Calu3 (cell line): ENCODE measurements at places on chromosomes 3 and 15.
A peak's percentile ranks its signal among the peaks of the same experiment; 100 is the strongest.

GRCh38 chr3:42652611-42653302 lies 740 bp upstream of the ZBTB47 start:
- H3K27ac ChIP-seq, result peak overlapping the region; percentile 60
- no peaks in the 10 kb centered on the region for H3K27me3 ChIP-seq
- peak overlapping the region; percentile 71 for H3K4me3 ChIP-seq
- peaks cover 15% of the 10 kb centered on the region for H3K36me3 ChIP-seq

- H3K4me3 ChIP-seq, result no peak overlapping the region
- H3K36me3 ChIP-seq, result peaks cover 3% of the 10 kb centered on the region
- H3K27me3 ChIP-seq, result no peaks in the 10 kb centered on the region
- no peaks in the 10 kb centered on the region for H3K4me1 ChIP-seq
- no peak overlapping the region for H3K27ac ChIP-seq
Observed at GRCh38 chr3:51687431-51688205, 16.6 kb downstream of the TEX264 start.

DNA sequence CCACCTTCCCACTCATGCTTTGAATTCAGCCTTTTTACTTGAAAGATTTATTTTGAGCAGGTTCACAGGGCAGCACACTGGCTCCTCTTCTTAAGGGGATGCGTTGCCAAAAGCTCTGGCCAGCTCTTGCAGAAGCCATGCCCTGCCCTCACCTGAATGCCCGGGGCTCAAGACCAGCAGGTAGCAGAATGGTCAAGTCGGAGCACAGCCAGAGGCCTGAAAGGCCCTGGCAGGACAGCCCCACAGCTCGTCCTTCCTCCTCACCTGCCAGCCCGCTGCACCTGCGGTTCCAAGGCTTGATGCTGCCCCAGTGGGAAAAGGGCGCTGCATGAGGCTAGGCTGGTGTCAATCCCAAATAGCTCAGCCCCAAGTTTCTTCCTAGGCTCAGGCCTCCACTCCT lies 13.1 kb downstream of the CA12 start:
- H3K4me1 ChIP-seq, result peaks cover 53% of the 10 kb centered on the region
- H3K4me3 ChIP-seq, result no peak overlapping the region
- no peak for DNase-seq
- H3K27ac ChIP-seq, result peak overlapping the region; percentile 93
- H3K36me3 ChIP-seq, result peaks cover 16% of the 10 kb centered on the region

DNA sequence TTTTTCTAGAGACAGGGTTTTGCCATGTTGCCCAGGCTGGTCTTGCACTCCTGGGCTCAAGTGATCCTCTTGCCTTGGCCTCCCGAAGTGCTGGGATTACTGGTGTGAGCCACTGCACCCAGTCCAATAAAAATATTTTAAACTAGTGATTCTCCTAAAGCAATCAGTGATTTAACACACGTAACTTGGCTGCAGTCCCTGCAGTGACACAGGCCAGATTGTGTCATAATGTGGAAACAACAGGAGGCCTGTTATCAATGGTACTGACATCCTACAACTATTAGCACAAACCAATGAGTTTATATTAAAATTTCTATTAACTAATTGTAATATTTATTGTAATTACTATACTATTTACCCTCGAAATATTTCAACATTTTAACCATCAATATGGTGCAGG lies 1.6 kb upstream of the SEC61A1 start:
- no peak overlapping the region for H3K4me3 ChIP-seq
- peaks cover 48% of the 10 kb centered on the region for H3K36me3 ChIP-seq
- no peak overlapping the region for H3K27ac ChIP-seq
- H3K4me1 ChIP-seq, result peaks cover 40% of the 10 kb centered on the region
- peaks cover 21% of the 10 kb centered on the region for H3K27me3 ChIP-seq

DNA sequence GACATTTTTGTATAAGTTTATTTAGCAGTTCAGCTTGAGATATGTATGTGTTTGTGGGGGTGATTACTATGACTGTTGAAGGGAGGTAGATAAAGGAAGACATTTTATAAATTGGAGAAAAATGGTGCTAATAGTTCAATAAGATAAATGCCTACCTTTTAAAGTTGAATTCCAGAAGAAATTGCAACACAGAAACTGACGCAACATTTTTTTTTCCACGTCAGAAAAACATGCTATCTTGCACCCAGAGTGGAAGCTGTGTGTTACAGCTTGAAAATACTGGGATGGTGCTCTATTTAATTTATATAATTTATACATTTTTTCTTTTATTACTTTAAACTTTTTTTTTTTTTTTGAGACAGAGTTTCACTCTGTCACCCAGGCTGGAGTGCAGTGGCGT lies 171.7 kb downstream of the WNT5A start:
- H3K4me3 ChIP-seq, result no peak overlapping the region
- no peaks in the 10 kb centered on the region for H3K36me3 ChIP-seq
- H3K27me3 ChIP-seq, result no peaks in the 10 kb centered on the region
- no peak overlapping the region for H3K27ac ChIP-seq
- DNase-seq, result no peak
- no peaks in the 10 kb centered on the region for H3K4me1 ChIP-seq

DNA sequence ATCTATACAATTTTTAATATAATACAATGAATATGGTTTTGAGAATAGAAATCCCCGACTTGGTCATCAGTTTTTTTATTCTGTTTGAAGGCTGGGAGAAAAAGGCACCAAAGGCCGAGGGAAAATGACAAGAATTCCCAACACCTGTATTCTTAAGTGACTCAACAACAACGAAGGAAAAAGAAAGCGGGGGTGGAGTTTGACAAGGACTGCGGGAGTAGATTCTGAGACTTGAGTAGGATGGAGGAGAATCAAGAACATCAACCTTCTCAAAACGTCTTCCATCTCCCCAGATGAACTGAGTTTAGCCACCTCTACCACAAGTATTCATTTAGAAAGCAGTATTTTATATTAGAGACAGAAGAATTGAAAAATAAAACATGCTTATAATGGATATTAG lies 107.2 kb downstream of the IGSF11 start:
- H3K27me3 ChIP-seq, result no peaks in the 10 kb centered on the region
- DNase-seq, result no peak
- no peaks in the 10 kb centered on the region for H3K4me1 ChIP-seq
- no peak overlapping the region for H3K4me3 ChIP-seq
- H3K36me3 ChIP-seq, result no peaks in the 10 kb centered on the region
- no peak overlapping the region for H3K27ac ChIP-seq

DNA sequence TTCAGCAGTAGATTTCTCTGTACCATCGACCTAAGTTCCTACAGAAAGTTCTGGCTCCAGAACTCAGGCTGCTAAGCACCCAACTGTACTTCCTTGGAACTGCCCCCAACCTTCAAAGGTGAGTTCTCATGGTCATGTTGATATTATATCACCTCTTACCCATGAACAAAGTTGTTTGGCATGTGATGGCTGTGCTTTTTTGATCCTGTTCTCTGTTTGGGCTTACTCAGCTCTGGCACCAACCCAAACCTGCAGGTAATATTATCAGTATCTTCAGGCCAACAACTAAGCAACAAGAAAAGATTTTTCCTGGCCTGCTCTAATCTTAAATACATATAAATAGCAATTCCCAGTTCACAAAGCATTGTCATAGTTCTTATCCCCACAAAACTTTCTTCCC lies 318.7 kb upstream of the LMCD1 start:
- no peak overlapping the region for H3K4me3 ChIP-seq
- no peak overlapping the region for H3K27ac ChIP-seq
- no peaks in the 10 kb centered on the region for H3K36me3 ChIP-seq
- H3K4me1 ChIP-seq, result no peaks in the 10 kb centered on the region

- no peaks in the 10 kb centered on the region for H3K4me1 ChIP-seq
- H3K4me3 ChIP-seq, result no peak overlapping the region
- no peak for DNase-seq
- no peaks in the 10 kb centered on the region for H3K36me3 ChIP-seq
Observed at GRCh38 chr15:61144055-61144454, 85.0 kb downstream of the RORA start.

DNA sequence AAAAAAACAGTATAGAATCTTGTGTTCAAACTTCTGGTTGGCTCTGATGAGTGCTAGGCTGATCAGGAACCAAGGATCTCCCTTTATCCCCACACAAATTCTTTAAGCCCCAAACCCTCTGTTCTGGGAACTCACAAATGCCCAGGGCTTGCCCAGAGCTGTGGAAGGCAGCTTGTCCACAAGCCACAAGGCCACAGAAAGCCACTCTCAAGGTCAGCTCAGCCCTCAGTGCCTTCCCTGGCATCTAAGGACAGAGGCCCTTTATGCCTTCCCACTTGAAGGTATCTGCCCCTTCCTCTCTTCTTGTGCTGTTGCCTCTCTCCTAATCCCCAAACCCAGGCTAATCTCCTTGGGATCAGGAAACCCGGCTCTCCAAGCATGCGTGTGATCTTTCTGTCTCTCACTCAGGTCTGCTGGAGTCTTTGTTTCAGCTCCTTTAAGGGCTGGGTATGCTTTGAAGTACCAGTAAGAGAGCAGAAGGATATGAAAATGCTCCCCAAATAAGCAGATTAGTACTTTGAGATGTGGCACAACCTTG lies 145.0 kb upstream of the TRIM42 start:
- H3K27ac ChIP-seq, result no peak overlapping the region
- H3K36me3 ChIP-seq, result no peaks in the 10 kb centered on the region
- no peak overlapping the region for H3K4me3 ChIP-seq

DNA sequence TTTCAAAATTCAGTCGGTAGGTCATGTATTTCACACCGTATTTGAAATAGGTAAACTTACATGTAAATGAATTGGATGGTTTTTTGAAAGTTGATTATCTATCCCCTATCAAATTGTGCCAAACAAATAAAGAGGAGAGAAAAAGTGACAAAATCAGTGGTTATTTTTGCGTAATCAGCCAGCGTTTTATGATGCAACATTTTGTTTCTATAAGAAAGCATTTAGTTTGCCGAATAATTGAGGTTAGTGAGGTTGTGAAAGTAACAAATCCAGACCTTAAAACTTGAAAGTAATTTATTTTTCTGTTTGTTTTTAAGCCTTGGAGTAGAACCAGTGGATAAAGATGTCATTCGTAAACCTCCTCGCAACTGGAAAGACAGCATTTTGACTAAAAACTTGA lies 29.3 kb downstream of the ASTE1 start:
- no peak overlapping the region for H3K4me3 ChIP-seq
- H3K27ac ChIP-seq, result no peak overlapping the region
- no peak for DNase-seq
- no peaks in the 10 kb centered on the region for H3K4me1 ChIP-seq
- H3K27me3 ChIP-seq, result no peaks in the 10 kb centered on the region

GRCh38 chr3:59753808-59754450 lies 704.1 kb upstream of the CFAP20DC start:
- no peaks in the 10 kb centered on the region for H3K36me3 ChIP-seq
- no peak overlapping the region for H3K4me3 ChIP-seq
- no peaks in the 10 kb centered on the region for H3K27me3 ChIP-seq
- no peak for DNase-seq
- H3K4me1 ChIP-seq, result no peaks in the 10 kb centered on the region
- no peak overlapping the region for H3K27ac ChIP-seq

DNA sequence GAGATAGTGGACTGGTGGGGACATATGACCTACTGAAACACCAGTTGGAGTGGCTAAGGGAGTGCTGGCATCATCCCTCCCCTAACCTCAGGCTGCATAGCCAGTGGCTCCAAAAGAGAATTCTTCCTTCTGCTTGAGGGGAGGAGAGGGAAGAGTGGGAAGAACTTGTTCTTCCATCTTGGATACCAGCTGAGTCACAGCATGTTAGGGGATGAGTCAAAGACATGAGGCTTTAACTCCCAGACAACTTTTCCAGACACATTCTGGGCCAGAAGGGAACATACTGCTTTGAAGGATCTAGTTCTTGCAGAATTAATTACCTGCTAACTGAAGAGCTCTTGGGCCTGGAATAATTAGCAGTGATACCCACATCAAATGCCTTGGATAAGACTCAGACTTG lies 36.8 kb upstream of the PEX5L start:
- no peaks in the 10 kb centered on the region for H3K4me1 ChIP-seq
- H3K36me3 ChIP-seq, result no peaks in the 10 kb centered on the region
- no peak for DNase-seq

DNA sequence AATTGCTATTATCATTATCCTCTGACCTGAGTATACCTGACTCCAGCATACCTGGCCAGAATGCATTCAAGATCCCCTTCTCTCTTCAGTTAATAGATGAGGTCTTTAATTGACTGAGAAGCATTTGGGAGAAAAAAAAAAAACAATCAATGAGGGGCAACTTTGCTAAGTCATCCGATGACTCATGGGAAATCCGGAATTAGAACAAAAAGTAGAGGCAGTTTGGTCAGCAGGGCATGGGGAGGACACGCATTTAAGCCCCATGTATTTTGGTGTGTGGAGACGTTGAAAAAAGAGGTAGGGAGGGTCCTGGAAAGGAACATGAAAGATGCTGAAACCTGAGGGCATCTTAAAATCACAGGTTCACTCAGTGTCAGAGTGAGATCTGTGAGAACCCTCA lies 256.2 kb downstream of the RORA start:
- peaks cover 21% of the 10 kb centered on the region for H3K27me3 ChIP-seq
- no peak overlapping the region for H3K4me3 ChIP-seq
- DNase-seq, result no peak
- no peak overlapping the region for H3K27ac ChIP-seq

DNA sequence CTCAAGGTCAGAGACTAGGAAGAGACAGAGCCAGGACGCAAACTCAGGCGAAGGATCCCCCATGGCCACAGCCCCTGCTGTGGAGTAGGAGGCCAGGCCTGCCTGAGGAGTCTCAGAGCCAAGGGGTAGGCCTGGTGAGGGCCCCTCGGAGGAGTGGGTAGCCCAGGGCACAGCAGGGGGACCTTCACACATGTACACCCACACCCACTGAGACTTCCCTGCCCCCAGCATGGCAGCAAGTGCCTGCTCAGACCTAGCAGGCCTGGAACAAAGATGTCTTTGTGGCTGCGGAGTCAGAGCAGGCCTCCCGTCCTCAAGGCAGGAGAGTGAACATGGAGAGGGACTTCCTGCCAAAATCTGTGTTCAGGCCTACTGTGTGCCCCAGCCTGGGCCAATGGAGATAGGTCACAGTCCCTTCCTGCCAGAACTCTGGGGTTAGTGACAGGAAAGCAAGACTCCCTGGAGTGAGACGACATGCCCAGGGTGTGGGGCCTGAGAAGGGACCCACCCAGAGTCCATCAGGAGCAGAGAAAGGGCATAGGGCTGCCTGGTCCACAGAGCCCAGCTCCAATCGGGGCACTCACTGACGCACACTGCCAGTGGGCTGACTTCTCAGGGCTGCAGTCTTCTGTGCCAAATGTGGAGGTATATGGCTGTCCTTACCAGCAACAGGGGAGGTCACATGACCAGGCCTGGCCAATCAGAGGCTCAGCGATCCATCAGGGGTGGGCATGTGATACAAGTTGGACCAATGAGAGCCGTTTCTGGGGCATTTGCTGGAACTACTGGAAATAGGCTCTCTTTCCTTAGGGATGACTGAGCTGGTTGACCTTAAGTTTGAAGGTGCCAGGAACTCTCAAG lies 2.3 kb downstream of the GRIP2 start:
- DNase-seq, result no peak
- H3K27me3 ChIP-seq, result peaks cover 11% of the 10 kb centered on the region
- no peaks in the 10 kb centered on the region for H3K36me3 ChIP-seq
- H3K4me3 ChIP-seq, result no peak overlapping the region

DNA sequence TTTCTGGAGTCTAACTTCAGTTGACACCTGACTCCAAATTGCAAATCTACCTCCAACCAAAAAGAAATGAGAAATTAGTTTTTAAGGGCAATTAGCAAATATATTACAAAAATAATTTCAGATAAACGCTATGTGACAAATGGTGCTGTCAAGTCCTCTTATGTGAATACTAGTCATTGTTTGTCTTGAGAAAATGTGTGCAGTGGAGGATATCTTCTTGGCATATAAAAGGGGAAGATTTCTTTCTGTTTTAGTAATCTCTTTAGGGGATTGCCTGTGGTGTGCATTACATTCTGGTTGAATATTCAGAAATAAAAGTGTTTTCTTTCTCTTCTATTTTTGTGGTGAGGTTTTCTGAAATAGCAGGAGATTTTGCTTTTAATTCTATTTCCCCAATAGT lies 3.0 kb upstream of the GCSAM start:
- no peaks in the 10 kb centered on the region for H3K27me3 ChIP-seq
- no peak for DNase-seq
- H3K36me3 ChIP-seq, result peaks cover 5% of the 10 kb centered on the region
- no peak overlapping the region for H3K27ac ChIP-seq
